ENCODE measurements at places on chromosomes 4 and X. TPM values are rescaled to one million over a fixed set of nuclear protein-coding genes. Genes with fewer than 3 reads are reported as not detected.

Gene USP17L5
- total RNA-seq, result not detected

Gene TIMM8A
- total RNA-seq, result 5.8 TPM

Gene FAM114A1
- total RNA-seq, result 121 TPM

Gene SPATA4
- total RNA-seq, result not detected

Gene GPR50
- not detected for total RNA-seq

Gene S100P
- not detected for total RNA-seq

Gene XAGE1A
- not detected for total RNA-seq

Gene SOWAHD
- total RNA-seq, result not detected

Gene COPS4
- 94.5 TPM for total RNA-seq

Gene TMSB15C
- 3.6 TPM for total RNA-seq

Gene OTUD6A
- not detected for total RNA-seq

Gene C4orf54
- 0.67 TPM for total RNA-seq

Gene PCDH7
- 10.3 TPM for total RNA-seq

Gene KCTD8
- not detected for total RNA-seq

Gene CACNA1F
- not detected for total RNA-seq

Gene KLHL4
- total RNA-seq, result 0.33 TPM

Gene IL15
- total RNA-seq, result 2.9 TPM

Gene RAB39B
- 0.36 TPM for total RNA-seq

Gene MAGED4B
- total RNA-seq, result 6.7 TPM

Gene PCDH10
- total RNA-seq, result not detected

Gene CYSLTR1
- total RNA-seq, result not detected

Gene INPP4B
- 216 TPM for total RNA-seq

Gene HCCS
- 18.2 TPM for total RNA-seq

Gene DCLK2
- total RNA-seq, result 3.7 TPM

Gene DMRTC1
- total RNA-seq, result not detected

Gene TLR10
- 0.15 TPM for total RNA-seq

Gene KIT
- total RNA-seq, result 50.6 TPM

Gene MAGEB2
- total RNA-seq, result not detected

Gene TCEAL6
- not detected for total RNA-seq

Gene PABPC1L2A
- not detected for total RNA-seq

Gene DDX53
- total RNA-seq, result not detected

Gene HTT
- 66.3 TPM for total RNA-seq

Gene SCML2
- total RNA-seq, result 0.69 TPM

Gene GIMD1
- total RNA-seq, result not detected

Gene ASB12
- not detected for total RNA-seq

Gene ARHGAP24
- 44.3 TPM for total RNA-seq

Data from melanocyte of skin (primary cell).